ENCODE measurements at places on chromosomes 1 and 21.
A peak's percentile ranks its signal among the peaks of the same experiment; 100 is the strongest.

- no peak for DNase-seq
These were observed 246.6 kb downstream of the RRAGC start for GRCh38 chr1:38612951-38613350.

DNA sequence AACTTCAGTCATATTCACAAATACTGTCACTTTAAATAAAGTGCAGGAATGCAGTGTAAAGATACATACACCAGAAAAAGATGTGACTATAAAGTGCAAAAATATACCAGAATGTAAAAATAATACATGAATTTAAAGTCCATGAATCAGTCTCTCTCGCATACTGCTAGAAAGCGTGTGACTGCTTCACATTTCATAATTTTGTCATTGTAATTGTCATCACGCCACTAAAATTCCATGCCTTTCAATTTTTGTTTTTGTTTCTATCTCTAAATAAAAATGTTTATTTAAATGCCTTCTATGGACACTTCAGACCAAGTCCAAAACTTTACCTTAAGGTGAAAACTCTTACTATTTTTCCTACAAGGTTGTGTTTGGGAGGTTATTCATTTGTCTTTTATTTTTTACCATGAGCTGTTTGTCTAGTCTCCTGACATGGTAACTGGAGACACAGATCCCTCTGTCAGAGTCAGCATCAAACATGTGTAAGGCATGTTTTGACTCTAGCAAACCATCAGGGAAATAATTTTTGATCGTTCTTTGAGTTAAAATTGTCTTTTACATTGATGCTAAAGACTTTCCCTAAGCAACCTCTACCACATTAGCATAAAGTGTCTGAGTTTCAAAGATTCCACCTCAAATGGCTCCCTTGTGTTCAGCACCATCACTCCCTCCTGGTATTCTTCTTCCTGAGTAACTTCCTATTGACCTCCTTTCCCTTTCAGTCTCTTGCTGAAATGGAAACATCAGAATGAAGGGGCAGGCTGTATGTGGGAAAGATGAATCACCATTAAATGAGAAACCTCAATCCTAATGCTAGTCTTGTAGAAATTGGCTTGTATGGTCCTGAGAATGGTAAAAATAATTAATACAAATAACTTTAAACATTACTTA, 14.0 kb upstream of the AIM2 start:
- no peak for DNase-seq

DNA sequence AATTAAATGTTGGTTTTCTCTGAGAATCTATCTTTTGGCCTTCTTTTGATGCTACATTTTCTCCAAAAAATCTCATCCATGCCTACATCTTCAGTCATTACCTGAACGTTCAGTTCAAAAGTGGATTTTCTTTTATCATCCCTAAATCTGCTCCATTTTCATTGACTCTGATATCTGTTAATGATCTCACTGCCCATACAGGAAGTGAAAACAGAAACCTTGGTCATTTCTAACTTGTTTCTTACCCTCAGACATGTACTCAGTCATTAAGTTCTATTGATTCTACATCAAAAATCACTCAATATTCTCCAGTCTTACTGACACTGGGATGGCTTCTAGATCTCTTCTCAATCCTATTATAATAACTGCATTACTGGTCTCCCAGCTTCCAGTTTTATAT, 22.7 kb downstream of the PRKACB start:
- no peak for DNase-seq

DNA sequence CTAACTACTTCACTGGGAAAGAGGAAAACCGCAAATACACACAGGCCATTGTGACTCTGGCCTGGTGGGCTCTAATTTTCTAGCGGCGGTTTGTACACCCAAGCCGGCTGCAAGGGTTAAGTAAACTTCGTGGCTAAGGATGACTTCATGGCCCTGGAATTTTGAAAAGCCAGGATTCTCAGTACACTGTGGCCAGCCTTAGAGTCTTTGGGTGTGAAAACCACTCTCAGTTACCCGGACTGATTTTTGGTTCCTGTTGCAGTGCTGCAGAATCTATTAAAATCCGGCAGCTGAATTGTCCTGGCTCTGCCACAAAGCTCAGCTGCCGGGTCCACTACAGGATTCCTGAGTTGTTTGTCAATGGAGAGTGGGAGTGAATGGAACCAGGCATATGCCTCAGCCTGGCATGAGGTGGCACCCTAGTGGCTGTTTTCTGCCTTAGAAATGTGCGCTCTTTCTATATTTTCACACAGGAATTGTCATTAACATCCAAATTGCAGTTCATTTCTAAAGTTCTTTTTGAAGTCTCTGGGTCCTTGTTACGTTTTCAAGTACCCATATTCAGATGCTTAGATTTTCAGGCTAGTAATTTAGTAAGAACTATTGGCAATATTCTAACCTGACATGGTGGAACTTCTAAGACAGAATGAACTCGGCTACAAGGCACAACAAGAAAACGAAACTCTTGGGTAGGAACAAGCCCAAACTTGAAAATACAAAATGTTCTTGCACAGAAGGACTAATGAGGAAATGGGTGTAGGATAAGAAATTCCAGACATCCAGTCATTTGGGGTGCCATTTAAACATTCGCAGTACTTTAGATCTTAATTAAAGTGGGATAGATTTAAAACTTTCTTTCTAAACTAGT, 255.9 kb downstream of the NFIA start:
- peak; percentile 81 for DNase-seq
